AG08395 (cell line): ENCODE measurements at places on chromosomes 11 and 22.

DNA sequence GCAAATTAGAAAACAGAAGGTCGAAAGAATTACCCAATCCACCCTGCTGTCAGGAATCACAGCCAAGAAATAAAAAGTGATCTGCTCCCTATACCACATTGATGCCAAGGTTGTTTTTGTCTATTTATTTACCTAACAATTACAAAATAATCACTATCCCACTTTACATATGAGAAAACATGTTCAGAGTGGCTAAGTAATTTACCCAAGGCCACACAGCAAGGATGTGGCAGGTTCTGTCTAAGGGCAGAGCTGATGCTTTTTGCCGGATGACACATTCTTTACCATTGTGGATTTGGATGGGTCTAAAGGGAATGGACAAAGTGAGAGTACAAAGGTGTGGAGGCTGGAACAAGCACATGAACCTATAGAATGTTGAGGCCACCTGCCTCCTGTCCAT is 460.7 kb downstream of the INSC start:
- no peak for DNase-seq

DNA sequence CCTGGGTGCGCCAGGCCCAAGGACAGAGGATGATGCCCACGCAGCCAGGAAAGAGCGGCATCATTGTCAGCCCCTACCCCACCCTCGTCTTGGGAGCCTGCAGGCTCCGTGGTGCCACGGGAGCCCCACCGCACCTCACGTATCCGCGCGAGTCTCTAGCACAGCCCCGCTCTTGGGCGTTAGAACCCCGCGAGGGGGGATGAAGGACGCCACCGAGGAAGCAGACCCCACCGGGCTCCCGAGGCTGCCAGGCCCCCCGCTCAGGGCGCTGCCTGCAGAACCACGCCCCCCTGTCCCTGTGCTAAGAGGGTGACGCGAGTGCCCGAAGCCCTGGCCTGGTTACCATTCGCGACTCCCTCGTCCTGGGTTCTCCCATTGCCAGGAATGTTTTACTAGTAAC is 52.3 kb upstream of the MS4A8 start:
- no peak for DNase-seq

GRCh38 chr22:31398231-31398630 is 1.2 kb upstream of the DRG1 start:
- no peak for DNase-seq

- no peak for DNase-seq
Measured at GRCh38 chr11:45818961-45819605, 14.1 kb downstream of the SLC35C1 start.

DNA sequence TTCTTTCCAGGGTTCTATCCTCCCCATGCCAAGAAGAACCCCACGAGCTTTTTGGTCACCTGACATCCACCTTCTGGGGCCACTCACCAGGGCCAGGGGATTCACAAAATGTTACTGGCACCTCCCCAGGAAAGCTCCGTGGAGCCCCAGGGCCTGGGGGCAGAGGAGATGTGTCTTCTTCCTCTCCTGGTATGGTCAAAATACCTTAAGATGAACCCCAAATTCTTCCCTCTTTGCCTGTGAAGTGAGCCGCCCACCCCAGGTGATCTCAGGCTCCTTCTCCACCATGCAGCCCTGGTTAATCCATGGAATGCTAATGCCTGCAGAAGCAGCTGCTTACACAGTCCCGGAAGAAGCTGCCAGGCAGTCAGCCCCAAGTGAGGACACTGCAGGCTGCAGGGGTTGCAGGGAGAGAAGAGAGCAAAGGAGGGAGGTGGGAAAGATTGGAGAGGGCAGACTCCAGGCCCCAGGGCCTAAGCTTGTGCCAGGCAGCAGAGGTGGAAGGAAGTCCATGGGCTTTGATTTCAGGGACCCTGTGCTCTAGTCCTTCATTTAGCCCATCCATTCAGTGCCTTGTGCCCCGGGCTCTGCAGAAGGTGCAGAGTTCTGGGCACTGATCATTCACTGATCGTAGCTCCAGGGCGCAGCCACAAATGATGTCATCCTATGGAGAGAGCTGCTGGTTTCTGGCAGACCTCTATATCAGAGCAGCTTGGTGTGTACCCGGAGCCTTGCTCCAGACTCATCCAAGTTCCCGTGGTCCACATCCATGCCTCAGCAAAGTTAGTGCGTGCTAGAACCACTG is 127.9 kb upstream of the NECTIN1 start:
- DNase-seq, result no peak

DNA sequence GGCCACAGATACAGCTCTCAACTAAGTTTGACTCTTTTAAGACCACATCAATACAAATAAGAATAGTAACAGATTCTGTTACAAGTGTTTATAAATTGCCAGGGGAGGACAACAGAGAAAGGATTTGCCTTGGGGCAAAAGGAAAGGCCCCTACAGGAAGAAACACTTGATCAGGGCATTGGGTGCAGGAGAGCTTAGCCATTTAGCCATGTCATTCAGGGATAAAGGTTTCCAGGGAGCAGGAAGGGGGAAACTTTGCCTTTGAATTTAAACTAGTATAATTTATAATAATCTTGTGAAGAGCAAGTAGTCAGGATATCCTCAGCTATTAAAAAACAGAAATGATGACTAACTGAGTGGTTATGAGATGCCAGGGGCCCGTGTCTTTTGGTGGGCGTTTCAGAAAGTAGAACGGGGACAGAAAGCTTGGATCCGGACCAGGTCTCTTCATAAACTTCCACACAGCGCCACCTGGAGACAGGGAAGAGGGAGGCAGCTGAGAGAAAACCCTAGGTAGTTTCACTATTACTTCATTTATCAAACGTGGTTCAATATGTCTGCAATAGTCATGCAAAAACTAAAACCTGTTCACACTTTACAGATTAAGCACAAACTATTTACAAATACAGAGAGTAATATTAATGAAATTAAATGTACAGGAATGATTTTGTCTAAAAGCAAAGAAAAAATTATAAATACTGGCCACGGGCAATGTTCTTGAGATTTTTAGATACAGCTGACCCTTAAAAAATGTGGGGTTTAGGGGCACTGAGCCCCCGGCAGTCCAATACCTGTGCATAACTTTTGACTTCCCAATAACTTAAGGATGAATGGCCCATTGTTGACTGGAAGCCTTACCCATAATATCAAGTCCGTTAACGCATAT is 11.0 kb upstream of the SLC5A4 start:
- peak; percentile 78 for DNase-seq

GRCh38 chr11:65658174-65659021 is 4.3 kb downstream of the RELA start:
- no peak for DNase-seq

GRCh38 chr11:70070706-70071105 is 7.4 kb upstream of the ANO1 start:
- DNase-seq, result no peak

DNA sequence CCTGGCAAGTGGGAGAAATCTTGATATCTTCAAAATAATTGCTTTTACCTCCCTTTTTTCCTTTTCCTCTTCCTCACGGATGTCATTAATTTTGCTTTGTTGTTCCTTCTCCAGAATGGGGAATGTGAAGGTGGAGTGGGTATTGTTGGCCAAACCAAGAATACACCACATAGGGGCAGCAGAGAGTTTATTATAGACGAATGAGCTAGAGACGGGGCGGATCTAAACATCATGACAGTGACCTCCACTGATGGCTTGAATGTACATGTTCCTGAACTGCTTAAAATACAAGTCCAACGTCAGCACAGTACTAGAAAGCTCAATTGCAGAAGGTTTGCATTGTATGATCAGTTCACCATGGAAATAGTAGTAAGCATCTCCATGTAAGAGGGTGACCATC is 122.3 kb upstream of the SNX19 start:
- DNase-seq, result peak; percentile 33

DNA sequence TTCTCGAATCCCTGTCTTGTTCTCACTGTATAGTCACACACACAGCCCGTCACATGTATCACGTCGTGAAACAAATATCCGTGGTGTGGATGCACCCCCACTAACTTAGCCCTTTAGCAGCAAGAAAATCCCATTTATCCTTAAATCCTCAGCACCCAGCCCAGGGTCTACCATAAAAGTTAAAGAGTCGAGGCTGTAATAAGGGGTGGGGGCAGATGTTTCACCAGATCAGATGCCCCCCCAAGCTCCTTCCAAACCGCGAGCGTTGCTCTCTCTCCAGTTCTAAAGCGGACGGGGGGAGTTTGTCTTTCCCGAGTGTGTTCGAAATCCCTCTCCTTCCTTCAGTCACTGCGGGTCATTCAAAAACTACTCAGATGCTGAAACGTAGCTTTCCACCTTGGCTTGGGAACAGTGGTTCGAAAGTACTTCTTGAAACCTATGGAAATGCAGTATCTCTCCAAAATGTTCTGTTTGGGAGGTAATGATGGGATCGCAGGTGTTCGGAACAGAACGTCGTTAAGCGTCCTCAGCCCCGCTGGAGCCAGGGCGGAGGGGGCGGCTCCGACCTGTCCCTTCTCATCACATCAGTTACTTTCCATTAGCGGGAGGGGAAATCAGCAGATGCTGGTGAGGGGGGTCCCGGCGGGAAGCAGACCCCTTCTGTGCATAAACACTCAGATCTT is 156.2 kb downstream of the BRD1 start:
- DNase-seq, result no peak

DNA sequence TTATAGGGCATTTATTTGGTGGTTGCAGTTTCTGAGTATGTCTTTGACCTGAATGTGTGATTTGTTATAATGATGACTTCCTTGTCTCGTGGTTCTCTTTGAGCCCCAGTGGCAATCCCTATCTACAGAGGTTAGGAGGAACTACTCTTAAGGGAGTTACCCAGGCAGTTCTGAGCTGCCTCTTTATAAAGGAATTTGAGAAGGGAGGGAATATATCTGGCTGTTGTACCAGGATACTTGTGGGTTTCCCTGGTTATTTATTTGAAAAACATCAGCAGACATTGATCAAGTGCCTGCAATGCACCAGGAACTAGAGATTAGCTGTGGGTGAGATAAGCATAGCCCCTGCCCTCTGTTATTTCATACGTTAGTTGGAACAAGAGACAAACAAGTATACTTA is 243.5 kb upstream of the ARHGAP20 start:
- no peak for DNase-seq

GRCh38 chr11:67382276-67383136 is 9.1 kb upstream of the CLCF1 start:
- DNase-seq, result peak; percentile 81

DNA sequence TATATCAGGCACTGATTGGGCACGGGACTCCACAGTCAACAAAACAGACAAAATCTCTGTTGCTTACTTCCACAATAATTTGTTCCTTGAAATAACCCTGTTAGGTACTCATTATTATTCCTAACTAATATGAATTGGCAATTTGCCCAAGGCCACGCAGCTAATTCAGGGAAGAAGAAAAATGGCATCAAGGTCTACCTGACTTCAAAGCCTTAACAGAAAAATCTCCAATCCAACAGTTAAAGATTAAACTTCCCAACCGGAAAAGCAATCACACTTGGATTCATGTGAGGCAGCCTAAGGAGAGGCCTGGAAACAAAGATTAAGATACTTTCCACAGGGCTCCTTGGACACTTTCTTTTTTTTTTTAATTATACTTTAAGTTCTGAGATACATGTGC is 68.9 kb downstream of the PRCP start:
- DNase-seq, result no peak

GRCh38 chr11:34308049-34308912 is 49.5 kb downstream of the ABTB2 start:
- no peak for DNase-seq

- DNase-seq, result no peak
Measured at GRCh38 chr11:57363131-57364080, 17.5 kb downstream of the PRG3 start.

DNA sequence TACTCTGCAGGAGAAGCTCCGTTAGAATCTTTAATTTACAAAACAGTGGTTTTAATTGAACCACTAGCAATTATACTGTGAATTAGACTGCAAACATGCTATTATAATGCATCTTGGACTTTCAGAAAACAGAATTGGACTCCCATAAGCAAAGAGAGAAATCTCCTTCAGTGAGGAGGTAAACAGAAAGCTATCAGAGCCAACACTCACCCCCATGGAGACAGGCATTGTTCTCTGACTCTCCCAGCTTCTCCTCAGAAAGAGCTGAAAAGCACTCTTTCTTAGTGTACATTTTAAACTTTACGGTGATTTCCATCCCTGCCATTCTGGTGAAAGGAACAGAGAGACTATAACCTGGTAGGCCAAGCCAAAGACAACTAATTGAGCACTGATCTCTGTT is 176.9 kb downstream of the GRIA4 start:
- DNase-seq, result no peak

- no peak for DNase-seq
Measured at GRCh38 chr11:15651816-15652215, 537.1 kb downstream of the INSC start.
